ENCODE measurements at places on chromosomes 12 and 14.

DNA sequence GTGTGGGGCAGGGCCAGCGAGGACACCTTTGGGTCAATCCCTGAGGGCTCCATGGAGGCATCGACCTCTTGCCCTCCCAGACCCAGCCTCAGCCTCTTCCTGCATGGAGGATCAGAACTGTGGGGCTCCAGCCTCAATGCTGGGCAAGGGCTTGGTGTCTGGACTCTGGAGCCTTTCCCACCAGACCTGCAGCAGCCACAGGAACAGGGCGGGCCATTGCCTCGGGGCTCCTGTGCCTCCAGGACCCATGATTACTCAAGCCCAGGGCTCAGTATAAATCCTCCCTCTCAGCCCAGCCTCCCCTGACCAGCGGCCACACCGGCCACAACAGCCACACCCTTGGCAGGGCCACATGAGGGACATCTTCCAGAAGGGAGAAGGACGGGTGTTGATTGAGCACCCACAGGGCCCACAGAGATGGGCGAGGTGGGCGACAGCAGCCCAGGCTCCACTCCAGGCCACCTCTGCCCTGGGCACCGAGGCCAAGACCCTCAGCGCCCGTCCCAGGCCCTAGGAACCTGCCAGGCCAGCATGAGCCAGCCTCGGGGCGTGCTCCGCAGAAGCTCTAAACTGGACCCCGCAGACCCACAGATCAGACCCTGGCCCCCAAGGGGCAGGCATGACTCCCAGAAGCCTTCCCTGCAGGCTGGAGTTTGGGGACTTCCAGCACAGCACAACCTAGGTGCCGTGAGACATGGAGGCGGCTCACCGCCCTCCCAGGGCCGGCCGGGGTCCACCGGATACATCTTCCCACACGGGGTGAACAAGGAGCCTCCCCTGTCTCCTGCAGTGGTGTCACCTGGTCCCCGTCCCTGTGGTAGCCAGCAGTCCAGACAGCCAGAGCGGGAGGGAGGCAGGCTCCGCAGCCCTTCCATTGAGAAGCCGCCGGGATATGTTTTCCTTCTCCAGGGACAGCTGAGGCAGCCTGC, 25.1 kb downstream of the NCOR2 start:
- no peak for DNase-seq

DNA sequence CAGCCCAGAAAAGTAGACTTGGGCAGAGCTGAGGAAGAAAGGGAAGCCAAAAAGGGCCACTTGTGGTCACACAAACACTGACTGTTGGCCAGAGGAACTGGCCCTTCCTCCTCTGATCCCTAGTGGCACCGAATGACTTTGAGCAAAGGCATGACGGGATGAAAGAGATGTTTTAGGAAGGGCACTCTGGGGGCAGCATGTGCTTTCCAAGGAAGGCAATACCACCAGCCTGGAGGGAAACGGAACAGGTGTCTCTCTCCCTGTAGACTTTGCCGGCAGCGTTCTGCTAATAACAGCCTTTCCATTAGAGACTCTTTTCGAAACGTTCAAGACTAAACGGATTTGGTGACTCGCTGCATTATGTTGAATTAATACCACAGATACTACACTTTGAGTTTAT, 12.3 kb upstream of the FBXO21 start:
- DNase-seq, result no peak

GRCh38 chr14:100398044-100398443, 74.9 kb downstream of the SLC25A47 start:
- no peak for DNase-seq

- no peak for DNase-seq
Observed at GRCh38 chr12:114827461-114827860, 143.5 kb upstream of the TBX3 start.

DNA sequence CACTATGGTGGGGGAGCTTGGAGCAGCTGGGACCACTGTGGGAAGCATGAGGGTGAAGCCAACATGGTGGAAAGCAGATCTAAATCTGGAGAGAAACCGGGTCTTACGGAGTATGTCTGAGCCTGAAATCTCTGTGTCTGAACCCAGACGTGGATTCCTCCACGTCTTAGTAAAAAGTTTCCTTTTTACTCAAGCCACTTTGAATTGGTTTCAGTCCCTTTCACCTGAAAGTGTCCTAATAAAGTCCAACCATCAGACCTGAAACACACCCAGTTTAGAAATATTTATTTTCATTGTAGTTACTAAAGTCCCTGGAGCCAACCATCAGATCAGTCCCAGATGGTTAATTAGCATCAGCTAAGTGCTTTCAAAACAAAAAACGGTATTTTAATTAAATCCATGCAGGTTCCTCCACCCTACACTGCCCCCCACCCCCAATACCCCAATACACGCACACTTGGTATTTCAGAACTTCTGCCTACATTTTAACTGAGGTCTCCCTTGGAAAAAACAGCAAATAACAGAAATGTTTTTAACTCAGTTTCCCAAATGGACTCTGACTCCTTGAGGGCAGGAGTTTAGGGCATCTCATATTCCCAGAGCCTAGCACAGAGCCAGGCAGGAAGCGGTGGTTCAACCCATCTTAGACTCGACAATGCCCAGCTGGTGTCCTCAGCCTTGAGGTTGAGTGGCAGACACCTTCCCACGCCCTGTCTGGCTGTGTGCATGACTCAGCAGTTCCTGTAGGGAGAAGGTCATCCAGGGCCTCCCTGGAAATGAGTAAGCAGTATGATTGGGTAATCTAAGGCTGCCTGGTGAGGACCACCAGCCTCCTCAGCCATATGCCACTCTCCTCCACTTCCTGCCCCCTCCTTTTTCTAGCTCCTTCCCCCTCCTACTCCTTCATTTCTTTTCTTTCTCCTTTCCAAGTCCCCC, 175.8 kb downstream of the TTC8 start:
- DNase-seq, result no peak

DNA sequence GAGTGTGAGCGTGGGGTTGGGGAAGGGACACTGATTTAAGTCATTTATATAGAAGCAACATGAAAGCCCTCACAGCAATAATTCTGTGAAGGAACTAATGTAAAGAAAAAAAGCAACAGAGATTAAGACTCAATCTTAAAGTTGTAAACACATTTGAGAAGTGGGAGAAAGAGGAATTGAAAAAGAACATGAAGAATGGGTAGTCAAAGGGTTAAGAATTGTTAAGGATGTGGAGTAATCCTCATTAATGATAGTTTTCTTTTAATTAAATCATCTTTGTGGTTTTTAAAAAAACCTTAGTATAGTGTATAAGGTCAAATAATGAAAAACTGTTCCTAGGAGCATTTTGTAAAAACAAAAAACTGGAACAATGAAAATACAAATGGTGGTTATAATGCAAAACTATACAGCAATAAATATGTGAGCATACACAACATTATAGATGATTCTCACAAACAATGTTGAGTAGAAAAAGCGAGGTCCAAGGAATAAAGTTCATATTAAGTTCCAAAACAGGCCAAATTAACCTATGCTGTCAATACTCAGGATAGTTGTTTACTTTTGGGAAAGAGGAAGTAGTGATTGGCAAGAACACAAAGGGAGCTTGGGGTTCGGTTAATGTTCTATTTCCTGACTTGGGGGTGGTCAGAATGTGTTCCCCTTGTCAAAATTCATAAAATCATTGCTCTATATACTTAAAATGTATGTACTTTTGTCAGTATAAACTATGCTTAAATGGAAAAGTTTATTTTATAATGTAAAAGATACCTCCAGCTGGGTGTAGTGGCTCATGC, 120.4 kb upstream of the ATF7IP start:
- no peak for DNase-seq

- DNase-seq, result no peak
Observed at GRCh38 chr14:36068777-36069534, 107.6 kb downstream of the PTCSC3 start.

DNA sequence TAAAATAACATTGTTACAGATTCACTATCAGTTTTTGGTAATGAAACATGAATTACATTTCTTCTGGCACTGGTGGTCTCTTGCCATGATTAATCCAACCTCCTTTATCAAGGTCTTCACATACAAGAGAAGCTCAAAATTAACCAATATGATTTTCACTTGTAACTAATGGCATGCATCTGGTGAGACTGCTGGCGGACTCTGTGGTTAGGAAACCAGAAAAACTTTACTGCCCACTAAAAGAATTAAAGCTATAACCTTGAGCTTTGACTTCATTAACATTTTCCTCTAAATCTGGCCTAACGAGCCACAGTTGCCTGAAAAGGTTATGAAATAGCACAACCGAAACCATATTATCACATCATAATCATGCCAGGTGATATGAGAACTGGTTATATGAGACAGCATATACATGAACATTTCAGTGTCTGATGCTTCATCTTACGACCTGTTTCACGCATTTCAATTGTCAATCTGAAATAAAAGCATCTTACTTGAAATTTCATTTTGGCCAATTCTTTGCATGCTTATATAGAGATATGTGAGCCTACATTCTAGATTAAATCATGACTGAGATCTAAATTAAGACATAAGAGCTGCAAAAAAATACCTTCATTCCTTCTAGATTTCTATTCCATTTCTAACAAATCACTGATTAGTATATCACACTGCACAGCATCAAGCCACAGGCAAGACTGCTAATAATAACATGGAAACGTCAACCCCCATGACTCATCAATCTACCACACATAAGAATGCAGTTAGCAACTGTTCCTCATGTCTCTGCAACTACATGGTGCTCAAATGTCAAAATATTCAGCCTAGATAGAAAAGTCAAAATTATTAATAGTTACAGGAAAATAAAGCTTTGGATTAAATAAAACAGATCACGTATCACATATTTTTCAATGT, 89.3 kb downstream of the OSBPL8 start:
- DNase-seq, result no peak

GRCh38 chr14:37403626-37404025, 191.4 kb downstream of the FOXA1 start:
- DNase-seq, result no peak

DNA sequence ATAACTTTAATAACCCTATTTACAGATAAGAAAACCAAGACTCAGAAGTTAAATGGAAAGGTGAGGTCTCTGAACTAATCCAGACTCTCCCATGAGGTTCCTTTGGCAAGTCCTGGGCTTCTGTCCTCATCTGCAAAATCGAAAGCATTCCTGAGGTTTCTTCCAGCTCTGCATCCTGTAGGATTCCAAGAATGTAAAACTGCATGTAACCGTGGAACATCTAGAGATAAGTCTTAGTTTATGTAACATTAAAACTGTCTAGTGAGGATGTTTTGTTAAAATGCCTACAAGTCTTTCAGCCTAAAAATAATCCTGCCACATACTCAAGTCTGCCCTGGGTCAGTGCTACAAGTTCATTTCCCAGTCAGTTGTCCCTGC, 7.3 kb upstream of the ITFG2 start:
- no peak for DNase-seq

GRCh38 chr14:90491221-90491885, 94.5 kb downstream of the CALM1 start:
- DNase-seq, result no peak

DNA sequence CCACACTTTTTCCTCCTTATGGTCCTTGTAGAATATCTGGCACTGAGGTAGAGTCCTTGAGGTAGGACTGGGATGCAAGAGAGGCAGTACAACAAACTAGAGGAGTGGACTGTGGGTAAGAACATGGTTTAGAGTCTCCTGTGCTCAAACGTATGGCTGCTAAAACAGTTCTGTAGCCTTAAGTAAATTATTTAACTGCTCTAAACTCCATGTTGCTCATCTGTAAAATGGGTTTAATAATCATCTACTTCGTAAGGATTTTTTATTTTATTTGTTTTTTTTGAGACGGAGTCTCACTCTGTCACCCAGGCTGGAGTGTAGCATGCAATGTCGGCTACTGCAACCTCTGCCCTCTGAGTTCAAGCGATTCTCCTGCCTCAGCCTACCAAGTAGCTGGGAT, 3.6 kb upstream of the COPZ1 start:
- no peak for DNase-seq

- no peak for DNase-seq
Observed at GRCh38 chr14:94631536-94632304, 19.5 kb downstream of the SERPINA3 start.

DNA sequence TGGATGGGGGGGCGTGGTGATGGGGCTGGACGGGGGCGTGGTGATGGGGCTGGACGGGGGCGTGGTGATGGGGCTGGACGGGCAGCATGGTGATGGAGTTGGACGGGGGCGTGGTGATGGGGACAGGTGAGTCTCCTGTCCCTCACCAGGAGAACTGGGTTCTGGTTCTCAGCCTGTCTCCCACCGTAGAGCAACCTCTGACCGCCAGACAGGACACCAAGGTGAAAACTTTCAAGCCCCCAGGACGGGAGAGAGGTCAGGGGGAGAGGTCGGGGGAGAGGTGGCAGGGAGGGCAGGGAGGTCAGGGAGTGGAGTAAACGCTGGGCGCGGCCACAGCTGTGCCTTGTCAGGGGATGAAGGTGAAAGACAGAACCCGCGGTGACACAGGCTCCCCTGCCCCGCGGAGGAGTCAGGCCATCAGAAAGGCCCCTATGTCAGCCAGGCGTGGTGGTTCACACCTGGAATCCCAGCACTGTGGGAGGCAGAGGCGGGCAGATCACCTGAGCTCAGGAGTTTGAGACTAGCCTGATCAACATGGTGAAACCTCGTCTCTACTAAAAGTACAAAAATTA, 84.6 kb downstream of the GALNT9 start:
- DNase-seq, result no peak

GRCh38 chr14:64766430-64767151, 62.4 kb downstream of the PLEKHG3 start:
- DNase-seq, result no peak

DNA sequence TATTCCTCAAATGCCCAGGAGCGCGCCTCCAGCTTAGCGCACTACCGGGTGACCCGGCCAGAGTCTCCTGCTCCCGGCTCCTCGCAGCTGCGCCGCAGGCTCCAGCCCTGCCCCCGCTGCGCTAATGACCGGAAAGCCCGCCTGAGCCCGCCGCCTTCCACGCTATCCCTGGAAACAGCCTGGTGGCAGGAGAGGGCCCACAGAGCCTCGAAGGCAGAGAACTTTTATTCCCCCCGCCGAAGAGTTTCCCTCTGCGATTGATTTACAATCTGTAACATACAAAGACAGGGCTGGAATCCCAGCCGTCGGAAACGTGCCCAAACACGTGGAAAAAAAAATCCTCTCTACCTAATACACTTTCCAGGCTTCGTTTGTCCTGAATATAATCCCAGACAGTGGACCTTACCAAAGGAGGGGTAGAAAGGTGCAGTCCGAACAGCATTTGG, 1.5 kb downstream of the COL2A1 start:
- DNase-seq, result no peak

GRCh38 chr12:42504049-42504448, 85.5 kb downstream of the PRICKLE1 start:
- DNase-seq, result no peak

DNA sequence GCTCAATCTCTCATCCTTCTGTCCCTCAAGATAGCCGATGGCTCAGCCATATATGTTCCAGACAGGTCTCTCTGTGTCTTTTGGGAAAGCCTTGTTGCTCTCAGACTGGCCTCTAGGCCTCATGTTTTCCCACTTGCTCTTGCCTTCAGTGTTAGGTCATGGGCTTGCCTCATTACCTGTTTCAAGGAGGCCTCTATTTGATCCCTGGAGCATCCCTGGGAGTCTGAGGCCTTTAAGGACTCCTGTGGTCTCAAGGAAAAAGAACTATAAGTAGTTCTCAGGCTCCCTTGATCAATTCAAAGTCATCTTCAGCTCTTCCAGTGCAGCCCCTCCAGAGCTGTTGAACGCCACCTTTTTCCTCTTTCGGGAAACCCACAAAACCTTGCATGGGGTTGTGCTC, 47.9 kb downstream of the NTF3 start:
- no peak for DNase-seq

GRCh38 chr14:60632257-60632656, 17.0 kb downstream of the SIX1 start:
- DNase-seq, result no peak
